ENCODE measurements at places on chromosomes 5 and 9.

GRCh38 chr5:76427206-76428140, 24.4 kb downstream of the IQGAP2 start:
- DNase-seq: no peak

DNA sequence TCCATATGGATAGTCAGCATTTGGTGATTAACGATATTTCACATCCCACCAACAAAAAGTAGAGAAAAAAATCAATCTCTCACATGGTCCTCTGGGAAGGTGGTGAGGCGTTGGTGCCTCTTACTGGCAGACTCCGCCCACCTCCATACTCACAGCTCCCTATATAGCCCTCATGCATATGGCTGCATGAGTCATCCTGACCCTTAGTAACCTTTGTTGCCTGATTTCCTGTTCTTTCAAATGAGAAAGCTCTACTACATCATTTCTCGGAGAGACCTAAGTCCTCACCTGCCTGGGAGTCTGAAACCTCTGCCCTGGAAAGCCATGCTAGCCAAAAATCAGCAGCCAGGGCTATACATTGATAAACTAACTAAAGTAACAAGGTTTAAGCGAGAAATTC, 33.3 kb upstream of the ABCA1 start:
- peak; percentile 80 for DNase-seq

- DNase-seq: no peak
These were observed 23.7 kb upstream of the UBAP2 start for GRCh38 chr9:34072410-34072809.

DNA sequence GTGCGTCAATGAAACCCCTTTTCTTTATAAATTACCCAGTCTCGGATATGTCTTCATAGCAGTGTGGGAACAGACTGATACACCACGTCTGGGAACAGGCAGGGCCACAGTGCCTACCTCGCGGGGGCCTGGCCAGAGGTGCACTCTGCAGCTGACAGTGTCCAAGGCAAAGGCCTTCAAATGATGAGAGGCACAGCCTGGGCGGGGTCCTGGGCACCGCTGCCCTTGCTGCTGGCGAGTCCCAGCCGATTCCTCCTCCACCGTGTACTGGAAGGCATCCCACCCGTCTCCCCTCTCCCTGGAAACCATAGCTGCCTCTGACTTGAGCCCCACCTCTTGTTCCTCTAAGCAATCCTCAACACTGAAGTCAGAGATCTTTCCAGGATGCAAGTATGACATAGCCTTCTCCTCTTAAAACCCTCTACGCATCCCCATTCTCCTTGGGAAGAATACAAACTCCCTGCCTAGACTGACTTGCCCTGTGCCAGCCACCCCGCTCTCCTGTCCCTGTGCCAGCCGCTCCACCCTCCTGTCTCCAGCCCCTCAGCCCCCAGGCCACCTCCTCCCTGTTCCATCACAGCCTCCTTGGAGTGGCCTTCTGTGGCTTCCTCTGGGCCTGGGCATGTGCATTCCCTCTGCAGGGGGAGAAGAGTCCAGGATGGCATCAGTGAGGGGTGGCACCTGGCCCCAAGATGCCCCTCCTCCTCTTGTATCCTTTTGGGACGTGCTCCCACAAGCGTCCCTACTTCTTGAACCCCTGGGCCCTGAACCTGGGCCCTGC, 8.1 kb upstream of the COL5A1 start:
- DNase-seq: no peak
